BJ (cell line): ENCODE measurements at places on chromosomes 7 and 10. TPM values are rescaled to one million over a fixed set of nuclear protein-coding genes. Genes with fewer than 3 reads are reported as not detected.

ENO4 gene
- polyA plus RNA-seq = 0.28 and 0.29 TPM in 2 replicates

LRGUK gene
- polyA plus RNA-seq = 0.05 TPM in 1 of 2 replicates, not detected in the other

LOXL4 gene
- 67.9 and 75.5 TPM in 2 replicates for polyA plus RNA-seq

NEUROG3 gene
- polyA plus RNA-seq = not detected in 2 replicates

SYNPO2L gene
- polyA plus RNA-seq = 0.04 and 0.05 TPM in 2 replicates

CACNB2 gene
- 0.10 and 0.12 TPM in 2 replicates for polyA plus RNA-seq

C10orf53 gene
- not detected in 2 replicates for polyA plus RNA-seq

FEZF1 gene
- not detected in 2 replicates for polyA plus RNA-seq

UNCX gene
- not detected in 2 replicates for polyA plus RNA-seq

ADCY1 gene
- 0.12 and 0.26 TPM in 2 replicates for polyA plus RNA-seq

COL13A1 gene
- 9.8 and 11.9 TPM in 2 replicates for polyA plus RNA-seq

ZMIZ2 gene
- 4.4 and 7.4 TPM in 2 replicates for polyA plus RNA-seq

FANK1 gene
- 1.8 and 2.4 TPM in 2 replicates for polyA plus RNA-seq

WDR37 gene
- polyA plus RNA-seq = 10.9 and 12.7 TPM in 2 replicates

AGBL3 gene
- 0.32 and 0.80 TPM in 2 replicates for polyA plus RNA-seq

BAG3 gene
- polyA plus RNA-seq = 11.3 and 19.8 TPM in 2 replicates

PRF1 gene
- not detected in 2 replicates for polyA plus RNA-seq

SKIDA1 gene
- 0.27 and 0.60 TPM in 2 replicates for polyA plus RNA-seq

MYOF gene
- polyA plus RNA-seq = 355 and 425 TPM in 2 replicates

SLC13A1 gene
- not detected in 2 replicates for polyA plus RNA-seq

SEMA3E gene
- polyA plus RNA-seq = 0.01 TPM in 1 of 2 replicates, not detected in the other

PAPSS2 gene
- polyA plus RNA-seq = 133 and 136 TPM in 2 replicates

BTBD16 gene
- not detected in 2 replicates for polyA plus RNA-seq

TMEM184A gene
- 0.38 and 1.3 TPM in 2 replicates for polyA plus RNA-seq

LSM5 gene
- polyA plus RNA-seq = 6.7 and 22.8 TPM in 2 replicates

ZNF804B gene
- not detected in 2 replicates for polyA plus RNA-seq

NPSR1 gene
- not detected in 2 replicates for polyA plus RNA-seq

SLC16A9 gene
- 0.05 TPM in 2 replicates for polyA plus RNA-seq

VWC2 gene
- polyA plus RNA-seq = not detected in 2 replicates

RNLS gene
- polyA plus RNA-seq = 11.8 and 14.6 TPM in 2 replicates

MACC1 gene
- polyA plus RNA-seq = not detected in 2 replicates

NANOS1 gene
- 0.29 and 0.39 TPM in 2 replicates for polyA plus RNA-seq

SUN3 gene
- not detected in 2 replicates for polyA plus RNA-seq

IL15RA gene
- 4.6 and 7.5 TPM in 2 replicates for polyA plus RNA-seq

OR2A7 gene
- 0.53 and 0.86 TPM in 2 replicates for polyA plus RNA-seq

CHST3 gene
- polyA plus RNA-seq = 15.3 and 20.9 TPM in 2 replicates

TCF7L2 gene
- 7.7 and 11.3 TPM in 2 replicates for polyA plus RNA-seq

NUDT13 gene
- polyA plus RNA-seq = 1.7 and 2.2 TPM in 2 replicates

PODXL gene
- 0.34 and 0.53 TPM in 2 replicates for polyA plus RNA-seq

CFTR gene
- polyA plus RNA-seq = not detected in 2 replicates

SPOCK2 gene
- polyA plus RNA-seq = 0.04 and 0.06 TPM in 2 replicates

GDF10 gene
- not detected in 2 replicates for polyA plus RNA-seq

LIPN gene
- not detected in 2 replicates for polyA plus RNA-seq

XRCC2 gene
- polyA plus RNA-seq = 0.97 and 1.6 TPM in 2 replicates
